ENCODE measurements at places on chromosomes 2 and 18.

DNA sequence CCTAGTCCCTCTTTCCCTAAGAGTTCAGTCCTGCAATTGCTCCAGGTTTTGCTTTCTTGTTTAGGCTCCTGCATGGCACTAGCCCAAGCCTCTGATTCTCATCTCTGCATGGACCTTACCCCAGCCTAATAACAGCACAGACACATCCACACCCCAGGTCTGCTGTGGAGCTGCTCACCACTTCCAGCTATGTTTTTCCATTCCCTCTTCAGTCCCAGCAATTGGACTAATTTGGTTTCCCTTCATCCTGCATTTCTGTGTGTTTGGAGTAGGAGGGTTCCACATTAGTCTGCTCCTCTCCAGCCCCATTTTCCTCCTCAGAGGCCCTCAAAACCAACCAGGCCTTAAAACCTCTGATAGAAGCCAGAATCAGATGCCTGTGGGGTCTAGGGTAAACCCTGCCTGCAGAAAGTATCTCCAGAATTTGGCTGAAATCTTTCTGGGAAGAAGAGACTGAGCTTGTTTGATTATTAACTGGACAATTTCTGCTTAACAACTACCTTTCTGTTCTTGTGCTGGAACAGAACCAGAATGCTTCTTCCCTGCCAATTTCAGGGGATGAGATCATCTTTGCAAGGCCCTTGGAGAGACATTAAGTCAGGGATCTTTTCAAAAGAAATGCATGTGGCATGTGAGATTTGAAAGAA lies 95.9 kb downstream of the GFPT1 start:
- DNase-seq, result no peak

DNA sequence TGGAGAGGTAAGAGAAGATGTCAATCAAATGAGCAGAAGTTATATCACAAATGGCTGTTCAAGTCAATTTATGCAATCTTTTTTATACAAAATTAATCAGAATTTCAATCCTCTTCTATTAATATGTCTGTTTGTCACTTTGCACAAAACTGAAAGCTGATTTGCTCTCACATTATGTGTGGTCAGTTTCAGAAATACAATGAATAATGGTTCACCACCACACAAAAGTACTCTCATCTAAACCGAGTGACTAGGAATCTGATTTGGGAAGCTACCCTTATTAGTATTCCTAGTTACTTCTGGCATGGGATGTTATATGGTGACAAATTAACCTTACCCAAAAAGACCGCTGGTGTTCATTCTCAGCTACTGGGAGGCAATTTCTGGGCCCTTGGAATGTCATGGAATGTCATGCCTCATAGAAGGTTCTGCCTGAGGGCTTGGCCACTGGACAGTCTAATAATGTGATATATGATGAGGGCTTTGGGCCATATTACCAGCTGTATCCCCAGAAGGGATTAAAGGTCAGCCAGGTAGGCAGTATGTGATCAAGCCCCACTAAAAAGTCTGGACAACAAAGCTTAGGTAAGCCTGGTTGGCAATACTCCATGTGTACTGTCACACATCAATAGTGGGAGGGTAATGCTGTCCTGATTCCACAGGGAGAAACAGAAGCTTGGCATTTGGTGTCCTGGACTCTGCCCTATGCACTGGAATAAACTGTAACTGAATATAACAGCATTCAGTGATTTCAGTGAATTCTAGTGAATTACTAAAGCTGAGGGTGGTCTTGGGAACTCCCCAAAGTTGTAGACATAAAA lies 113.2 kb downstream of the PIGN start:
- no peak for DNase-seq

DNA sequence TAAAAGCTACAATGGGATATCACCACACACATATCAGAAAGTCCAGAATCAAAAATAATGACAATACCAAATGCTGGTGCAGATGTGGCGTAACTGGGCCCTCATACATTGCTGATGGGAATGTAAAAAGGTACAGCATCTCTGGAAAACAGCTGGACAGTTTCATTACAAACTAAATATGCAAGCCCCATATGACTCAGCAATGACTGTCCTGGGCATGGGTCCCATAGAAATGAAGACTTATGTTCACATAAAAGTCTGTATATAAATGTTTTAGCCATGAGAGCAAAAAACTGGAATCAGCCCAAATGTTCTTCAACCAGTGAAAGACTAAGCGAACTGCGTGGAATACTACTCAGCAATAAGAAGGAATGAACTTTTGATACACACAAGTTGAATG lies 56.7 kb downstream of the ALPK2 start:
- DNase-seq, result no peak

DNA sequence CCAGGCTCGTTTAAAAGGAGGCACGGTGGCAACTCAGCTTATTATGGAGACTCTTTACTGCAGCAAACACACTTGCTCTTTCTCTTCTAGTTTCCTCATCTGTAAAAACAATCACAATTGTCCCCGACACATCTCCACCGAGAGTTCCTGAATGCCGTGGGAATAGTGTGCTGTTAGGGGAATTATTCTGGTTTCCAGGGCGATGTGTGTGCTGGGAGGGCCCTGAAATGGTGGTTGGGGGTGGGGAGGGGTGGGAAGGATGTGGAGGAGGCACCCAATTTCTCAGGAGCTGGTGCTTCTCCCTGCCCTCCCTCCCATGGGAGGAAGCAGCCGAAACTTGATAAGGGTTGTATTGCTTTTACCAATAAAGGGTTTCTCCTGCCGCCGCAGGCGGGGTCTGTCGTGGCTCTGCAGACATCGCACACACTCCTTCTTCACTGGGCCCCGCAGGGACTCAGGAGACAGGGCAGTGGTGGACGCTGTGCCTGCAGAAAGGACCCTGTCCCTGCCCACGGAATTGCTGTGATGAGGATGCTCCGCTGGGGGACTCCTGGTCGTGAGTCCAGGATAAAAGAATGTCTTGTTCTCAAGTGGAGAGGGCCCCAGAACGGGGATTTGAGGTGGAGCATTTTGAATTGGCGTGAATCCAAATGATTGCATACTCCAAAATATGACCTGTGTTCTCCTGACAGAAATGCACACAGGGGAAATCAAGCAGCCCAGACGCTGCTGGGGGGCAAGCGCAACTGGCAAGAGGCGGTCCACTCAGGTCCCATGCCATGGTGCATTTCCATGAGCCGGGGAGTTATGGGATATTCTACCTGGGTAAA lies 119.2 kb downstream of the ACKR3 start:
- DNase-seq, result peak; percentile 86

GRCh38 chr2:68723181-68723580 lies 11.4 kb upstream of the ARHGAP25 start:
- no peak for DNase-seq

GRCh38 chr2:212694398-212694797 lies 155.8 kb upstream of the ERBB4 start:
- no peak for DNase-seq

DNA sequence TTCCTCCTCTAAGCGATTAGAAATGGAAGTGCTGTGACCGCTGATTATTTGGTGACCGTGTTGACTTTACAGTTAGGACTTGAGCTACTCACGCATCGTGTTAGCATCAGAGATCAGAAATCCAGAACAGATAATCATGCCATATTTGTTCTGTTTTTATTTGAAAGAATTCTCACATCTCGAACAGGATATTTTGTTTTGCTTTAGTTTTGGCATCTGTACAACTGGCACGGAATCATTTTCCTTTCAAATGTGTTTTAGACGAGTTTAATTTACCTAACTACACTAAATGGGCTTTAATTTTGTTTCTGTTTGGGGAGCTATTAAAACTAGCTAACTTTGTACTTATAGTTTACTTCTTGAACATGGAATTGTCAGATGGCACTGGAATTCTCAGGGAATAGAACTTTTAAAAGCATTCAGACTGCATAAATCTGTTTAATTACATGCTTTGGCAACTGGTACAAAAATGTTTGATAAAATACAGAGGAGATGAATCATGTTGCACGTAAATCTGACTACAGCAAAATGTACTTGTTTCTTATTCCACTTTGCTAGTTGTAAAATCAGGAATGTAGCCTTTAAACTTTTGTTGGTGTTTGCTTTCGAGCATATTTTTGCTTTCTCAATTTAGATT lies 1.4 kb downstream of the ITPRID2 start:
- no peak for DNase-seq

GRCh38 chr2:105682401-105682800 lies 62.3 kb upstream of the NCK2 start:
- DNase-seq, result no peak

GRCh38 chr2:60853531-60853930 lies 27.8 kb upstream of the REL start:
- no peak for DNase-seq

DNA sequence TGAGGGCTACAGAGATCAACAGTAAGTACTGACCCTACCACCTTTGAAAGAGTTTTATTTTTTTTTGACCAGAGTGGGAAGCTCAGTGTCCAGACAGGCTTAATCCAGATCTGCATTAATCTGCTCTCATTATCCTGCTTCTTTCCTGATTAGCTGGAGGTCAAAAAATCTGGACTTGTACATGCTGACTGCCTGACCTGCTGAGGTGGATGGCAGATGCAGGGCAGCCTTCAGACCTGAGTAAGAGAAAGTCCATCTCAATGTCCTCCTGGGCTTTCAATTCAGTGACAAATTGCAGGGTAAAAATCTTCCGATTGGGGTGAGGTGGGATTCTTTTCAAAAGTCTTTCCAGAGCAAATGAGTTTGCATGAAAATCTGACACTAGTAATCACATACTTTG lies 998.8 kb upstream of the PIK3C3 start:
- DNase-seq, result no peak

DNA sequence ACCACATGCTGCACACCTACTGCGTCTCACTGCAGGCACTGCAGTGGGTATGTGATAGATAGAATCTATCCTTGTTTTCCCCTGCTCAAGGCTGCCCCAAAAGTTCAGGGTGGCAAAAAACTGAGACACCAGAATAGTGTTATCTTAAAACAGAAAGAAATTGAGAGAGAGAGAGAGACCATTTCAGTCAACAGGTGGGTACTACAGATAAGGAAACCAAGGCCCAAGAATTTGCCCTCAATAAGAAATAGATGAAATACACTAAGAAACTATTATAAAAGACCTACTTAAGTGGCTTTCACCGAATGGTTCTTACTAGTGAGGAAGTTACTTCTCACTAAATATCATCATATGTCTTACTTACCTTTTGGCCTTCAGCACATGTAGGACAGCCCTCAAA lies 27.9 kb downstream of the EPG5 start:
- DNase-seq, result no peak

GRCh38 chr2:48284621-48285212 lies 245.2 kb upstream of the STON1 start:
- no peak for DNase-seq

DNA sequence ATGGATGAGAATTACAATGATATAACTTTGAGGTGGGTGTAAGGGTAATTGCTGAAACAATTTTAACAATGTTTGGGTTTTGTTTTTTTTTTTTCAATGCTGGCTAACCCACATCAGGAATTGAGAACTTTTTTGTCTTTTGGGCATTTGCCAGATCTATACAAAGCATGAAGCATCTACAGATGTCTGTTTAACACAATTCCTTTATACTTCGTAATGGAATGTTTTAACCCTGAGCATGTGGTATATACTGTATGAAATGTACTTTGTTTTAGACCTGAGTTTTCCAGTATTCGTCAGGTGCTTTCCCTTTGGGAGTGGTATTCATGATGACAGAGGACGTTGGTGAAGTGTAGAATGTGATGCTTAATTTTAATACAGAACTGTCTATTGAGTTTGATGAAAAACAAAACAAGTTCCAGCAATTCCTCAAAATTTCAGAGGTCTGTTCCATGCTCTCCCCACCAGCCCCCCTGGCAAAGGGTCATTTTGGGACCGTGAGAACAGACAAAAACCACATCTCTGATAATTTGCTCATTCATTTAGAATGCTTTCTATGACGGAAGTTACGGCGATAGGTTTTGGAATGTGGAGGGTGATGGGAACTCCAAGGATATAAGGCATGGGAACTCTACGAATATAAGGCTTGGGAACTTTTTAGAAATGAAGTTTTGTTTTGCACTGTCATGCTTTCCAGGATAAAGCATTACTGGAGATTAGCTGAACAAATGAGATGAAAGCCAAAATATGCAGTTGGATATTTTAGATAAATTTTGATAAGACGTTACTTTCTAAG lies 14.1 kb downstream of the LIMS1 start:
- no peak for DNase-seq

DNA sequence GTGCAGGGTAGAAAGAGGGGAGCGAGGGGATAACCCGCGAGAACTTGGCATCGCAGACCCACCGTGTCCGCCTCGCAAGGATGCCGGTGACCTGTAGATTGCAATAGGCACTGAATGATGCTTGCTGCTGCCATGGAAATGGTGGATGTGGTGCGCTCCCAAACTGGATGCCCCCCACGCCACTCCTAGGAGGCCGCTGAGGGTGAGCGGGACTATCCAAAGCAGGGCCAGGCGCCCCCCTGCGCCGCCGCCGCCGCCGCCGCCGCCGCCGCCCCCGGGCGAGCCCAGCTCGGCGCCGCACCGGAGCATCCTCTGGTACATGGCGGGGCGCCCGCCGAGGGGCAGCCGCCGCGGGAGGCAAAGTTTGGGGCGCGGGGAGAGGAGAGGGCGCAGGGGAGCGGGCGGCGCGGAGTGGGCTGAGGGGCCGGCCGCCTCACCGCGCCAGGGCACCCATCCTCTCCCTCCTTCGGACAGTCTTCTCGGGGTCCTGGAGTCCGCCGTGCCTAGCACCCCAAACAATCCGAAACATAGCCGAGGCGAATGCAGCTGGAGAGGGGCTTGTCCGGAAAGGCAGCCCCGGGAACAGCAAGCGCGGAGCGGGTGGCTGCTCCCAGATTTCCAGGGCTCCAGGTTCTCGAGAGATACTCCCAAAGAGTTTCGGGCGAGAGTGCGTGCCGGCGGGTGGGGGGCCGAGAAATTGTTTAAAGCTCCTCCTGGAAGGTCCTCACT lies 685.1 kb downstream of the NRXN1 start:
- DNase-seq, result no peak

DNA sequence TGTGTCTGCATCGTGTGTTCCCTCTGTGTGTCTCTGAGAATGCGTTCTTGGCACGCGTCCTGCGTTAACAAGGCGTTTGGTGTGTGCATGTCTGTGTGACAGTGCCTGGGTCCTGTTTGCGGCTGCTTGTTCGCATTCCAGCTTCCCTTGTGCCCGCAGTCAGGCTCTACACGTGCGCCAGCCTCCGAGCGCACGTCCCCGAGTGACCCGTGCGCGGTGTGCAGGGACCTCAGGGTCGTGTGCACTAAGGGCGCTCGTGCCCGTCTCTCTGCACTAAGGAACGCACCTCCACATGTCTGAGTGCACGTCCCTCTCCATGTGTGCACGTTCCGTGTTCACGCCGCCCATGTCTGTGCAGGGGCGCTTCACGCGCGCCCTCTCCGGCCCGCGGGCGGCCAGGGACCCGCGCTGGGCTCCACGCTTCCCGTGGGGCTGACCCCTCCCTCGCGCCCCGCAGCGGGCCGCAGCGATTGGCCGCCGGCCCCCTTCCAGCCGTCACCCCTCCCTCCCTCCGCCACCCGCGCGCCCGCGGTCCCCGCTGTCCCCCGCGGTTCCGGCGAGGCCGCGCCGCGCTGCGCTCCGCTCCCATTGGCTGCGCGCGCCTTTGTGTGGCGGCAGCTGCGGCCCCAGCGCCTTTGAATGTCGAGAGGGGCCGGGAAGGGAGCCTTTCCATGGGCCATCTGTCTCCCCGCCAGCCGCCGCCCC lies 229.4 kb downstream of the HAUS1 start:
- DNase-seq, result peak; percentile 85

Data from mesenteric fat pad (tissue), 1 donor.